ENCODE measurements at places on chromosomes 3 and 15.

- DNase-seq: peak; percentile 12
Observed at GRCh38 chr3:183212565-183212964, 40.5 kb upstream of the B3GNT5 start.

- DNase-seq: no peak
Observed at GRCh38 chr15:25134546-25134945, 179.8 kb downstream of the SNRPN start.

GRCh38 chr3:95789111-95789510 lies 1025.3 kb upstream of the EPHA6 start:
- no peak for DNase-seq

GRCh38 chr15:42915654-42916315 lies 4.8 kb downstream of the TTBK2 start:
- DNase-seq: no peak

DNA sequence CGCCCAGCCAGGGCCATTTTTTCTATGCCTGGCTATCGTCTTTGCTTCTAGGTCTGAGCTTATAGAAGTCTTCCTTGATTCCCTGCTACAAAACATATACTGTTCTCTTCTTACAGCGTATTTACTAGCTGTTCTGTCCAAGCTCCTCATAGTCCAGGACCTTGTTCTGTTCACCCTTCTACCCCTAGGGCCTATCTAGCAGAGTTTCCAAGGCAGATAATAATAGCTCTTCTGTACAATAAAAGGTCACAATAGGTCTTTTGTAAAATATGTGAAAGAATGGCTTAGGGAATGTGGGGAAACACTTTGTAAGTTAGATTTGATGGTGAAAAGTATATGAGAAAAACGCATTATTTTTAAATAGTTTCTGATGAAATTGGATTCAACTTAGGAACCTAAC lies 158.2 kb downstream of the P3H2 start:
- DNase-seq: no peak

GRCh38 chr3:122560680-122561079 lies 3.4 kb downstream of the PARP9 start:
- DNase-seq: peak; percentile 36

DNA sequence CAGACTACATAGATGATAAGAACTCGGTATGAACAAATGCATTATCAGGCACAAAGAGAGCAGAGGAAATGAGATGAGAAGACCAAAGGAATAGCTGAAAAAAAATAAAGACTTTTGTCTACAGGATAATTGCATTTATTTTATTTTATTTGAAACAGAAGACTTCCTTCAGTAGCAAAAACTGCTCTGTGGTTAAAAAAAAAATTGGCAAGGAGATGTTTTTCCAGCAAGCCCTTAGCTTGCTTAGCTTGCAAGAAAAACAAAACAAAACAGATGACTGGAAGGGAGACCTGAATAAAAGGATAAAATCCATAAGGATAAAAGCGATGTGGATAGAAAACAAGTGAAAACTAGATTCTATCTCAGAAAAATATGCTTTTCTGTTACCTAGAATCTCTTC lies 9.1 kb upstream of the PPM1L start:
- no peak for DNase-seq

DNA sequence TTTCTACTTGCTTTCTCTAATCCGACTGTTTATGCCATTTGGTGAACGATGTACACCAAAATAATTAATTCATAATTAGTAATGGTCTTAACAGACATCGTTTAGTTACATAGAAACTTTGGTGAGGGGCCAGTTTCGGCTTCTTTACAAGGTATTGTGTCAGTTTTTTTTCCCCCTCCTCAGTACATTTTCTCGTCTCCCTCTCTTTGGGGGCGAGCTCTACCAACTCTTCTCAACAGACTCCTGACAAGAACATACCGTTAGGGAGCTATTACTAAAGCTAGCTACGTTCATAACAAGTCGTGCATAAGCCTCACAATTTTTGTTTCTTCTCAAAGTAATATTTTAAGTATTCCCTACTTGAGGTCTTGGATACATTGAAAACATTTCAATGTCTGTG lies 1.4 kb downstream of the U2SURP start:
- DNase-seq: no peak

- no peak for DNase-seq
Observed at GRCh38 chr3:76403556-76403955, 618.2 kb upstream of the ZNF717 start.

DNA sequence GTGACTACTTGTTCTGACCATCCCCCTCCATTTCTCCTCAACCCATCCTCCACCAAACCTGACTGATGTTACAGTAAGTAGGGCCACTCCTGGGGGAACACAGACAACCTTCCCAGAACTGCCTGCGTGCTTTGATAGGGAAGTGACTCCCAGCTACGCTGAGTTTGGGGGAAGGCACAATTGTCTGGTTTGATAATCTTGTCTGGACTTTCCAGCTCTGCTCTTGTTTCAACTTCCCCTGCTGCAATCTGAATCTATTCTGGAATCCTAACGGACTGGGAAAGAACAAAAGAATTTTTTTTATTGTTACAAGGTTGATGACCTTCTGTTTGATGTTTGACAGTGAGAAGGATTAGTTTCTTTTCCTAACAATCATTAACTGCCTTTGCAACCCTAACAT lies 895.6 kb downstream of the ROBO1 start:
- DNase-seq: no peak

DNA sequence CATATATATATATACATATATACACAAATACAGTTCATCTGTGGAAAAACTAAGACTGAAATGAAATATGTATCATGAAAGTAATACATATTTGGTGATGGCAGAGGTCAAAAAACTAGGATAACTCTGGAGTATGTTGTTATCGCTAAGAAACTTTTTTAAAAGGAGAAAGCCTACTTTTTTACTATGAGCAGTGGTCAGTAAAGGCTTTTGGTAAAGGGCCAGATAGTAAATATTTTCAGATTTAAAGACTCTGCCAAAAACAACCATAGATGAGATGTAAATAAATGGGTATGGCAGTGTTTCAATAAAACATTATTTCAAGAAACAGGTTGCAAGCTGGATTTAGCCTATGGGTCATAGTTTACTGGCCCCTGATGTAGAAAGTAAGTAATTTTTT lies 93.8 kb upstream of the TGFBR2 start:
- DNase-seq: no peak
